ENCODE measurements at places on chromosomes 2 and 18. TPM values are rescaled to one million over a fixed set of nuclear protein-coding genes. Genes with fewer than 3 reads are reported as not detected.

The STK36 gene
- total RNA-seq, result 55.4 TPM

The SERPINB13 gene
- total RNA-seq, result not detected

The UGT1A7 gene
- total RNA-seq, result 7.7 TPM

The GCG gene
- total RNA-seq, result not detected

The TNFRSF11A gene
- total RNA-seq, result 6.5 TPM

The CD8B2 gene
- total RNA-seq, result 0.65 TPM

The FBXO15 gene
- total RNA-seq, result 2.2 TPM

The EFEMP1 gene
- total RNA-seq, result 81.2 TPM

The MAPRE3 gene
- total RNA-seq, result 29.4 TPM

The FSHR gene
- total RNA-seq, result not detected

The CABYR gene
- 6.7 TPM for total RNA-seq

The GFPT1 gene
- 55.3 TPM for total RNA-seq

The COBLL1 gene
- total RNA-seq, result 207 TPM

The QPCT gene
- total RNA-seq, result 23.6 TPM

The IMP4 gene
- total RNA-seq, result 76.5 TPM

The ELP2 gene
- total RNA-seq, result 111 TPM

The IL1R2 gene
- total RNA-seq, result 5.9 TPM

The FOXI3 gene
- total RNA-seq, result not detected

The TSHZ1 gene
- 21.1 TPM for total RNA-seq

The ITGA6 gene
- total RNA-seq, result 109 TPM

The GREB1 gene
- 5.1 TPM for total RNA-seq

The OTOS gene
- total RNA-seq, result not detected

The CD28 gene
- total RNA-seq, result 0.21 TPM

The ALK gene
- 0.36 TPM for total RNA-seq

The GYPC gene
- total RNA-seq, result 30.1 TPM

The CHST9 gene
- total RNA-seq, result 3.6 TPM

The RND3 gene
- 63.5 TPM for total RNA-seq

The RFX8 gene
- total RNA-seq, result not detected

The DSG1 gene
- total RNA-seq, result 0.13 TPM

The B4GALT6 gene
- 8.9 TPM for total RNA-seq

The LINC00305 gene
- not detected for total RNA-seq

The IL1RL2 gene
- total RNA-seq, result 5.2 TPM

The UPP2 gene
- not detected for total RNA-seq

The SIX3 gene
- total RNA-seq, result not detected

The IL36RN gene
- total RNA-seq, result not detected

The PSTPIP2 gene
- 9.9 TPM for total RNA-seq

The SCN1A gene
- total RNA-seq, result not detected

The MFF gene
- total RNA-seq, result 73.0 TPM

The REG1A gene
- not detected for total RNA-seq

The C2orf81 gene
- total RNA-seq, result 5.5 TPM

The TTN gene
- 3.9 TPM for total RNA-seq

The DHX57 gene
- total RNA-seq, result 23.4 TPM

The KCNK3 gene
- 9.2 TPM for total RNA-seq

The PPP1CB gene
- 373 TPM for total RNA-seq

The FOXD4L1 gene
- total RNA-seq, result 0.39 TPM

The PTH2R gene
- total RNA-seq, result not detected

The RTP5 gene
- 0.21 TPM for total RNA-seq

The TUBA3E gene
- total RNA-seq, result not detected

The CAPN14 gene
- total RNA-seq, result 0.62 TPM

The REEP1 gene
- 15.5 TPM for total RNA-seq

The SERPINB3 gene
- total RNA-seq, result not detected

The MOB4 gene
- total RNA-seq, result 22.8 TPM

The RBFA gene
- total RNA-seq, result 35.7 TPM

The SLC8A1 gene
- total RNA-seq, result 116 TPM

The RGPD8 gene
- 20.1 TPM for total RNA-seq

The MAP3K19 gene
- not detected for total RNA-seq

Data from ureter (tissue), 1 donor.